ENCODE measurements at places on chromosomes 3 and 15.

GRCh38 chr3:74353039-74353438, 261.4 kb downstream of the CNTN3 start:
- DNase-seq = no peak

DNA sequence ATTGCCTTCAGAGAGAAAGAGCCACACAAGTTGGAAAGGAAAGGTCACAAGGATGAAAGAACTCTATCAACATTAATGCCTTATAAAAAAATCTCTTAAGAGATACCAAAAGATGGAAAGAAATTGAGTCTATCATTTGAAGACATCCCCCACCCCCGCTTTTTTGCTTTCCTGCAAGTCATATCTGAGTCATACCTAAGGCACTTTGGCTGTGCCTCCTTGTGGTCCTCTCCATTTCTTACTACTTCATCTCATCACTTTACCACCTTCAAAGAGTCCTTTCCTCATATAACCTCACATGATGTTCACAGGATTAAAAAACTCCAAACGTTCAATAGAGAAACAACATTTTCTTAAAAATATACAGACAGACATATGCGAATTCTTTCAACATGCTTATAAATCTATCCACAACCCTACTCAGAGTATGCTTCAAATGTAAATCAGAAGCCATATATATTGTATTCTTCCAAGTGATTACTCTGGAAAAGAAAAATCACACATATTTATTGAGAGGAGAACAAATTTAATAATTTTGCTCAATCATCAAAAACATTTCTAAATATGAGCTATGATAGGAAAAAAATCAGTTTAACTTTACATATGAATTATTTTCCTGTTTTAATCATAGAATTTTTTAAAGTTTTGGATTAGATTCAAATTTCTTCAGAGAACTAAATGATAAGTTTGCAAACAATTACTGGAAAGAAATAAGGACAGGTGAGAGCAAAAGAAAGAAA, 1003.9 kb upstream of the CFAP20DC start:
- no peak for DNase-seq

GRCh38 chr15:93449798-93450197, 360.8 kb upstream of the RGMA start:
- DNase-seq = no peak

DNA sequence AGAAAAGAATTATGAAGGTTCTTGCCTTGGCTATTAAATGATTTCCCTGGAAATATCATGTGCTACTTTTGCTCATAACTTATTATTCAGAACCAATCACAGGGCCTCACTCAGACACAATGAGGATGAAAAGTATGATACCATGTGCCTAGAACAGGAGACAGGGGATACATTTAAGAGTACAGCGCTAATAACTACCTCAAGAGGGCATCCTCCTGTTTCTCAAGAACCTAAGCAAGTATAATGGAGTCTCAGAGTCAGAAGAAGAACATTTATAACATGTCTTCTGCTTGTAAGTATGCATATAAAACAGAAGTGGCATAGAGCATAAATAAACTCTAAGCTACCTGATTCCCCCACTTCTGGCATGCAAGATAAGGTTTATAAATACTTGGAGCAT, 125.4 kb upstream of the MME start:
- no peak for DNase-seq

GRCh38 chr15:38853608-38854007, 289.0 kb upstream of the RASGRP1 start:
- DNase-seq = peak; percentile 85

DNA sequence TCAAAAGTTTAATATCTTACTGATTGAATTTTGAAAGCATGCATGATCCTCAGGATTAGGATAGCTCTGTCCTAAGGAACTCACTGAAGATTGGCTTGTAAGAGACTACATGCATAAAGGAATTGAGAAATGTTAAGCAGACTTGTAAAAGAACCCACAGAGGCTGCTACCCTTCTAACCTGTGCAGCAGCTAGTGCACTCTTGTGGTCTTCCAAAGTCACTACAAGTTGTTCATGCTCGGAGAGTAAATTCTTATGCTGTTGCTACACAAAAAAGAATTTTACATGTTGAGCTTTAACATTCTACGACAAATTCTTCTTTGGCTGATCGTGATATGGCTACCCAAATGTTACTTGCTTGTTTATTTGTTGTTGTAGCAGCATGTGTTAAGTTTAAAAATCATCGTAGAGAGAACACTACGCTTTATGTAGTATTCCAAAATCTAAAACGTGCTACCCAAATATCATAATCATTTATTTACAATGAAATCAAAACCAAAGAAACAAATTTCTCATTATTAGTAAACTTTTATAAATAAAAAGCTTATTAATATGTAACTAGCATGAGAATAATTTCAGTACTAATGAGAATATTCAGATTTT, 55.0 kb downstream of the GOLIM4 start:
- peak; percentile 57 for DNase-seq

GRCh38 chr3:41681479-41681878, 280.4 kb downstream of the ULK4 start:
- DNase-seq = peak; percentile 63

DNA sequence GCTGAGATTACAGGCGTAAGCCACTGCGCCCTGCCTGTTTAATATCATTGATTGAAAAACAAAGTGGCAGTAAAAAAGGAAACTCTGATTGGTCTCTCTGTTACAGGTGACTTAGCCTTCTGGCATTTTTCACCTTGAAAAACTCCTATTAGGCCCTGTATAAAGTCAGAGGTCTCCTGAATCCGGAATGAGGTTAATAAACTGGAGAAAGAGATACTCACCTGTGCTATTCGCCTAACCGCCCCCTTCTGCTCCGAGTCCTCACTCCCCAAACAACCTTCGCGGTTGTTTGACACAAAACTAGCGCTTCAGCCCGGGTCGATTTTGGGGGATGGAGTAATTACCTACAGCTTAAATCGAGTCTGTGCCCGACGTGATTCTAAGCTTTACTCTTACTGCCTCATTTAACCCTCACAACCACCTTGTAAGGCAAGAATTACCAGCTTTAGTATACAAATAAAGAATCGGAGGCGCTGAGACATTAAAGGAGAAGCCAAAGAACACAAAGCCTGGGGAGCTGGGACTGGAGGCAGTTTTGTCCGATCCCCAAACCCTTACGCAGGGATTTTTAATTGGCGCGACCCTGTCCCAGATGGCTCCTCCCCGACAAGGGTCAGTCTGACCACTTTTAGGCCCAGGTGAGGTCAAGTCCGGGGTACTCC, 441 bp downstream of the CEP70 start:
- DNase-seq = peak; percentile 53

DNA sequence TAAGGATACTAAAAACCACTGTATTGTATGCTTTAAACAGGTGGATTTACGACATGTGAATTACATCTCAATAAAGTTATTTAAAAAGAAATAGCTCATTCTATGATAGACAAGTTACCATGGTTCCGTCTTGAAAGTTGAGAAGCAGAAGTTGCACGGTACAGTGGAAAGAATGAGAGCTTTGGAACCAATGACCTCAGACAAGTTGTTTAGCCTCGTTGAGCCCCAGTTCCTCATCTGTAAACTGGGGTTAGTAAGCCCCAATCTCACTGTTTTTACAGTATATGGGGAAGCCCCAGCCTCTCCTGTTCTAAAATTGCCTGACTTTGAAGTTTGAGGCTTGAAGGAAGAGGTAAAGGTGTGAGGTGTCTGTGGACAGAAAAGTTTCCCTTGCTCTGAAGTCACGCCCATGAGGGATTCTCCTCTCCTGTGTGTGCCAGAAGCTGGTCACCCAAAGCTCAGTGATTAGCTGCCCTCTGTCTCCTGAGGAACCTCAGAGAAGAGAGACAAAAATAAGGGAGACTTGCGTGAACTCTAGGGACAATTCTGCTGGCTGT, 10.0 kb downstream of the CRYGS start:
- no peak for DNase-seq

DNA sequence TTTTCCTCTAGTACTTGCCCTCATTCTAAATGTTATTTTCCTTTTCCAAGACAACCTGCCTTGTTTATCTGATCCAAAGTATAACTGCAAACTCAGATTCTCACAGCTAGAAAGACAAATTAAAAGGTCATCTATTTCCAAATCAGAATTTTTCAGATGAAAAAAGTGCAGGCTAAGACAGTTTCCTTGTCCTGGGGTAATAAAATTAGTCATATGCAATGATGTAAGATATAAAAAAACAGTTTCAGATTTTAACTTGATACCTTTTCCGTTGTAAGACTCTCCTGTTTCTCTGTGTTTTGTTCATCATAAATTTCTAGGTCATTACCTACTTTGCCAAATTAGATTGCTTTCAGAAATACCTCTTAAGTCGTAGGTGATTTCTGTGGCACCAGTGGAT, 238.4 kb upstream of the PEX5L start:
- DNase-seq = no peak

DNA sequence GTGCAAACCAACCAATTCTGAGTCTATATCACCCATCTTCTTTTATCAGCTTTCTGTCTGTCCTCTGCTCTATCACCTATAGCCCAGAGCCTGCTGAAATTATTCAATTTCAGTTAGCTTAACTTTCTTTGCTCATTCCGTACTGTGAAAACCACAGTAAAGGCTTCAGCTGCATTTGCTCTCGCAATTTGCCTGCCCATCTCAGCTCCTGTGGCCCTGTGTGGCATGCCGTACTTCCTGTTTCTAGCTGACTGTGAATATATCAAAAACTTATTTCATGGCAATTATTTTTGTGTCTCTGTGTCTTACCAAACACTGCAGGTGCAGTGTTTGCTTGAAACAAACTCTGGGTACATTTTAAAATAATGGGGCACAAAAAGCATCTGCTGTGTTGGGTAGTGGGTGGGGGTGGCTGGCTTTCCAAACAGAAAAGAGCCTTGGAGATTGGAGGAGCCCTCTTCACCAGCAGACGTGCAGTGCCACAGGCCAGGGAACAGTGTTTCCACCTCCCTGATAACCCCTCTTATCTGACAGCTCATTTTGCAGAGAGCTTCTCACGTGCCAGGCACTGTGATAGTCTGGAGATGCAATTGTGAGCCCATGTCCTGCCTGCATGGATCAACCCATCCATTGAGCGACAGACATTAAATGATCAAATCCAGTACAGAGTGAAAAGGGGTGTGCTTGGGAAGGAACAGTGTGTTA, 45.2 kb downstream of the GASK1A start:
- DNase-seq = peak; percentile 45

- DNase-seq = no peak
These were observed 6.3 kb upstream of the ITPKA start for GRCh38 chr15:41487381-41487780.

DNA sequence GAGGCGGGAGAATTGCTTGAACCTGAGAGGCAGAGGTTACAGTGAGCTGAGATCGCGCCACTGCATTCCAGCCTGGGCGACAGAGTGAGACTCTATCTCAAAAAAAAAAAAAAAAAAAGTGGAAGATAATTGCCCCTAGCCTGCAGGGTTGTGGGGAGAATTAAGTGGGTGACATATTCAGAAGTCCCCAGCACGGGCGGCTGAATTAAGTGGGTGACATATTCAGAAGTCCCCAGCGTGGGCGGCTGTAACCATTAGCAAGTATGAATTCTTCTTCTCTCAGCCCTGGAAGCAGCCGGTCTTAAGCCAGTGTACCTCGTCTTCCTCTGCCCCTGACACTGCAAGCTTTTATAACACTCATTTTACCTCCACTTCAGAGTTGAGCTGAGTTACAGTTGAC, 44.7 kb downstream of the FBLN2 start:
- DNase-seq = no peak

GRCh38 chr3:58719684-58720083, 53.1 kb upstream of the FAM3D start:
- DNase-seq = no peak

GRCh38 chr15:94670438-94671034, 439.2 kb downstream of the MCTP2 start:
- DNase-seq = no peak

DNA sequence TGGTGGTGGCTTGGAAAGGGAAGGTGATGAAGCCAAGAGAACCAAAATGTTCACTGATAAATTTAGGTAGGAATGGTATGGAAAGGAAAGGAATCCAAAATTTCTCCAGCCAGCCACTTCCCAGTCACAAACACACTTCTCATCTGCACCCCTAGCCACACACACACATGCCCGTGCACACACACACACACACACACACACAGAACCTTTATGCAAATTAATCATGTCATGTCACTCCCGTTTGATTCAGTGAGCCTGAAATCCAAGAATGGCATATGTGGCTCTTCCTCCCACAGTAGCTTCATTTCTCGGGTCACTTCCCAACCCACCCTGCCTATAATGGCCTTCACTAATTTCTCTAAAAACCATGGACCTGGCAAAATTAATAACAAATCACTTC, 3.1 kb upstream of the HLTF start:
- DNase-seq = no peak

GRCh38 chr15:79296583-79296982, 14.1 kb downstream of the ANKRD34C start:
- DNase-seq = no peak

DNA sequence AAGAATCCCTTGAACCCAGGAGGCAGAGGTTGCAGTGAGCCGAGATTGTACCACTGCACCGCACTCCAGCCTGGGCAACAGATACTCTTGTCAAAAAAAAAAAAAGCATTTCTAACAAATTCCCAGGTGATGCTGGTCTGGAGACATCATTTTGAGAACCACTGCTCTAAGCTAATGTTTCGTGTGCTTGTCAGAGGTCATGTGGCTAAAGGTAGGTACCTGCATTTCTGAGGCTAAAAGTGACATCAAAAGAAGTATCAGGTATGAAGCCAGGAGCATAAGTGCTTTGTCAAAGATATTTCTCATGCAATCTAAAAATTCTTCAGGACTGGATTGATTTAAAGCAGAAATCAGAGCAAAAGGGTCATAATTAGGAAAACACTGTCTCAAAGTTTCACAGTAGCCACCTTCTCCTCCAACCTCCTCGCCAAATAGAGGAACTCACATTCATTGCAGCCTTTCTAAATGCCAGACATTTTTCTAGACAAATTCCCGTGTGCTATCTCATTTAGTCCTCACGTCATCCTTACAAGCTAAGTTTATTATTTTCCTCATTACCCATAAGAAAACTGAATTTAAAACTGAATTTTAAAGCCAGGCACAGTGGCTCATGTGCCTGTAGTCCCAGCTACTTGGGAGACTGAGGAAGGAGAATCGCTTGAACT, 25.7 kb upstream of the GSK3B start:
- DNase-seq = no peak

DNA sequence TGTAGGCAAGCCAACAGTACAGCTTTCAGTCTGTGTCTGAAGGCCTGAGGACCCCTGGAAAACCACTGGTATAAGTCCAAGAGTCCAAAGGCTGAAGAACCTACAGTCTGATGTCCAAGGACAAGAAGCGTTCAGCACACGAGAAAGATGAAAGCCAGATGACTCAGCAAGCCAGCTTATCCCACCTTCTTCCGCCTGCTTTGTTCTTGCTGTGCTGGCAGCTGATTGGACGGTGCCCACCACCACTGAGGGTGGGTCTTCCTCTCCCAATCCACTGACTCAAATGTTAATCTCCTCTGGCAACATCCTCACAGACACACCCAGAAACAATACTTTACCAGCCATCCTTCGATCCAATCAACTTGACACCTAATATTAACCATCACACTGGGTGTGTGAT, 59.0 kb upstream of the PDZRN3 start:
- DNase-seq = no peak

DNA sequence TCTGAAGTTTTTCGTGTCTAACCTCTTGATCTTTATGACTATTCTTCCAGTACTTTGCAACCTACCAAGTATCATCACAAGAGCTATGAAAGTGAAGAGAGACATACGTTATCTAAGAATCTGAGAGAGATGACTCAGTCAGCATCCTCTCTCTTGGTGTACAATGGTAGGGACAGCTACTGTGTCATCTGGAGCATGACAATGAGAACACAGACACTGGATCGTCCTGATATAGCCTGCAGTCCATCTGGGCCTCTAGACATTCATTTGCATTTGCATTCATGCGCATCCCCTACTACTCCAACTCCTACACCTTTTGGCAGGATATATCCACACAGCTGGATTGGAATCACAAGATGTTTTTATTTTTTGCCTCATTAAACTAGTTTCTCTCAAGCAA, 115.2 kb downstream of the PEX5L start:
- DNase-seq = no peak

All from islet precursor cell (in vitro differentiated cells).